ENCODE measurements at places on chromosomes 1 and 21.

DNA sequence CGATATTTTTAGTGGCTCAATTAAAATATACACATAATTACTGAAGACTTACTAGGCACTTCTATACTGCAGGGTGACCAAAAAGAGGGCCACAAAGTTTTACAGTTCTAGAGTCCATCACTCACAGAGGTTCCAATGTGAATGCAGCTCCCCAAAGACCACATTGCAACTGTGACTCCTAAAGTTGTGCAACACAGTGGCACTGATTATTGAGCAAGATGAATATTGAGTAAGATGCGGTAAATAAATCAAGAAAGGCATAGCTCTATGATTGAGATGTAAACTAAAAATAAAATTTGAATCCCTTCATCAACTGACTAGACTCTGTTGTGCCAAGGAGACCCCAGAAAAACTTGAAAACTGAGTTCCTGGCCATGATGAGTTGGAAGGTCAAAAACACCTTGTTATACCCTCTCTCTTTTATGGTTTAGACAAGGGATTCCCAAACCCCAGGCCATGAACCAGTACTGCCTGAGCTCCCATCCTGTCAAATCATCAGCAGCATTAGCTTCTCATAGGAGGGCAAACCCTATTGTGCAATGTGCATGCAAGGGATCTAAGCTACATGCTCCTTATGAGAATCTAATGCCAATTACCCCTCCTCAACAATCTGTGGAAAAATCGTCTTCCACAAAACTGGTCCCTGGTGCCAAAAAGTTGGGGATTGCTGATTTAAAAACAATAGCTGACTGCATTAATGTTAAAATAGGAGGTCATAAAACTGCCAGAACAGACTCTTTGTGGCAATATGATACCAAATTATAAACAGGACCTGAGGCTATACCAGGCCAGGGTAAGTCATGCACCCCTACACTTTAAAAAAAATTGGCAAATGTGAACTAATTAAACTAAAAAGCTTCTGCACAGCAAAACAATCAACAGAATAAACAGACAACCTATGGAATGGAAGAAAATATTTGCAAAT is 94.3 kb downstream of the ADGRL4 start:
- no peak for DNase-seq

DNA sequence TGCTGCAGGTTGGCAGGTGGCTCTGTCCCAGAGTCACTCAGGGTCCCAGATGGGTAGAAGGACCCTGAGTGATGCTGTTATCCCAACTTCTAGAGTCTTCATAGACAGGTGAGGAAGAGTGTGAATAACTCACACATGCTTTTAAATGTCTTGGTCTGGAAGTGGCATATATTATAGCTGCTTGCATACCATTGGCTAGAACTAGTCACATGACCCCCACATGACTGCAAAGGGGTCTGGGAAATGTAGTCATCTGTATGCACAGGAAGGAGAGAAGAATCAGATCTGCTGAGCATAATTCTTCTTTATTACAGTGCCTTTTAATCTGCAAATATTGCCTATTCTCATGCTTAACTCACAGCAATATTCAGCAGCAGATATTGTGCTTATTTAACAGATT is 28.2 kb upstream of the KLHDC7A start:
- no peak for DNase-seq

DNA sequence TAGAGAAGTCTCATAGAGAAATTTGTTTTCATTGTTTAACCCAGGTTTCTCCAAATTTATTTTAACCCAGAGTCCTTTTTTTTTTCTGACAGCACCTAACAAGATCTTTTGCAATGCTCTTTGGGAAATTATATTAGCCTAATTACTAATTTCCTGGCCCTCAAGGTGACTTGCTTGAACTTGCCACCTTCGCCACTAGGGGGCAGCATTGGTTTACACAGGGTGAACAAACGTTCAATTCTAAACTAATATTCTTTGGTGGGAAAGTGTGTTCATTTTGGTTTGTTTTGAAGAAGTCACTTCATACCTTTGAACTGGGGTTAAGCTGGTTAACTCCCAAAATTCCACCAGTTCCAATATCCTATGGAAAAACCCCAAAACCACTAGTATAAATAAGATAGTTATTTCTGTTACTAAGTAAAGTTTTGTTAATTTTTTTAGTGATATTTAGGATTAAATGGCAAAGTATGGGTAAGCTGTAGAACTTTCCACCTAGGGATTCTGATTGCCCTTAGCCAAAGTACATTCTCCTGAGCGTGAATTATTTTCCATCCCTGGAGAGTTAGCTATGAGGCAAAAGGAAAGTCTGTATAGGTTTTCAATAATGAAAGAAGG is 13.0 kb downstream of the CCDC190 start:
- peak; percentile 72 for DNase-seq

DNA sequence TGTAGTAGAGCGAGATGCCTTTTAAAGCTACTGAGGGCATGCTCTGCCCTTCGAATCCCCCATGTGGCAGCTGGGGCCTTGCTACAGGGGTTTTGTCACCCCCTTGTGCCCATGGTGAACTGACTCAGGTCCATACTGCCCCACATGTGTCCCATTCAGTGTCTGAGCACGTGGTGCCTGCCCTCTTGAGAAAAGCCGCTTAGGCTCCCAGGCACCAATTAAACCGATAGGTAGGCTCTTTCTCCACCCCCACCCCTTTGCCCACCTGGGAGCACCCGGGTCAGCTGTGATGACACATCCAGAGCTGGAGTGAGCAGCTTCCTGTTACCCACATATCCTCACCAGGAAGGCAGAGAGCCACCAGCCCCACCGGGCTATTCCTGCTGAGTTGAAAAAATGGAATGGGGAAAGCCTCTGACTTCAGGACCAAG is 30.5 kb downstream of the TMCC2 start:
- DNase-seq = no peak

GRCh38 chr21:42592156-42592820 is 61.1 kb upstream of the PDE9A start:
- DNase-seq = no peak

DNA sequence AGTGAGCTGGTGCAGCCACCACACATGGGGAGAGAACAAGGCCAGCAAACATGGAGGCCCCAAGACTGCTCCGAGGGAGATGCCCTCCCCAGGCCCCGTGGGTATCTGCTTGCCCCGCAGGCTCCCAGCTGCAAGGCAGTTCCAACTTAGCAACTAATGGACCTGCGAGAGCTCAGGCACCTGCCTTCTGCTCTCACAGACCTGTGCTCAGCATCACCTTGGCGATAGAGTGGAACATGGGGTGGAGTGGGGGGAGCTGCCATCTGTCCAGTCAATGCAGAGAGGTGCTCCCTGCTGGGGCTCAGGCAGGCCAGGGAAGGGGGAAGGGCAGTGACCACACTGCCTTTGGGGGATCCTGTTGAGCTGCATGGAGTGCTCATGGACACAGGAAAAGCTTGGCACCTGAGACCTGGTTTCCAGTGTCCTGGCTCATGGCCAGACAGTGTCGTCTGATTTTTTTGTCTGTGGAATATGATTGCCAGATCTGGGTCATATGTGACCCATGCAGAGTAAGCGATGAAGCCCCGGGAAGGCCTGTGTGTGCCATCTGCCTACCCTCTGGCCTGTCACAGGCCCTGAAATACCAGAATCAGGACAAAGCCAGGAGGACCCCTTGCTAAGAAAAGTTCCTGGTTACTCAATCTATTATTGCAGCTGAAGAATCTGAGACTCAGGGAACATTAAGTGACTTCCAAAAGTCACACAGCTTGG is 39.9 kb upstream of the TENT5C start:
- DNase-seq = no peak

GRCh38 chr1:192700834-192701271 is 64.9 kb downstream of the RGS13 start:
- no peak for DNase-seq

GRCh38 chr1:12714710-12715475 is 1.0 kb upstream of the AADACL3 start:
- DNase-seq = no peak

DNA sequence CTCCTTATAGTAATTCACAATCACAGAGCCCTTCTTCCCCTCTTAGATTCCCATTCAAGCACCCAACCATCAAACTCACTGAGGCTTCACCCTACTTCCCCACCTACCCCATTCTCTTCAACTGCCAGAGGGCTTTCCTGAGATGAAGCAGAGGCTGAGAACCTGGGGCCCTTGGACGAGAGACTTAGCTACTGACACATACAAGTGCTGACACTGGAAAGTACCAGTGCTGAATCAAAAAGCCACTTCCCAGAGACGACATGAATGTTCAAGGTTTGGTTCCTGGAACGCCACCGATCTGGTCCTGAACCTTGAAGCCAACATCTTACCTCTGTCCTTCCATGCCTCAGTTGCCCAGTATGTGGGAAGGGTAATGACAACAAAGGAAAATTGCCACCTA is 16.6 kb upstream of the RAP1A start:
- no peak for DNase-seq

DNA sequence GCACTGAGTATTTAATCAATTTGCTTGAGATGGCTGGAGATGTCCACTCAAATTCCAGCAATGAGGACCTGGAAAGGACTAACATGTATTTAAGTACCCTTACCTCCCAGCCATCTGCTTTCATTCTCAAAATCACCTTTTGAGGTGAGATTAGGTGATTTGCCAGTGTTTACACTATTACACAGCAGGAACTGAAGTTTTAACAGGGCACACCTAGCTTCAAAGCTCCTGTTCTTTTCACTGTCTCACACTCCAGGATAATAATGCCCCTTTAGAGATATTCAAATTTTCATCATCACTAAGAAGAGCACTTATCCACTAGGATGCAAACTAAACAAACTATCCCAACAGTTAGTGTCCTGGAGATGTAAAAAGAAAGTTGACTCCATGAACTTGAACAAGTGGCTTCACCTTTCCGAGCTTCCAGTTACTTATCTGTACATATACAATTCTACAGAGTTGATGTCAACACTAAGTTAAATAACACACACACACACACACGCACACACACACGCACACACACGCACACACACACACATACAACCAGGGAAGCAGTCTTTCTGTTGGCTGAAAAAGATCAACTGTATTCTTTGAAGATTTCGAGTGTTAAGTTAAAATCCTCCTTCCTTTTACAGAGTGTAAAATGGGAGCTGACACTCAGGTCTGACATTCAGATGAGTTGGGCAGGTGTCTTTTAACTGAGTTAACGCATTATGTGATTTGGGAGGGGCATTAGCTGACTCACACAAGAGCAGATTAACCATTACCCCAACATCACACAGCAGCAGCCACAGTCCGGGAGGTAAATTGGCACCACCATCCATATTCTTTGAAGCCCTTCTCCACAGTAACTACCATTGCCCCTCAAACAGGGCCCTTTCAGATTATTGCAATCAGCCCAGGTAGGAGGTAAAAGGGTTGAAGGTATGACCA is 15.5 kb upstream of the JAK1 start:
- DNase-seq = no peak

- DNase-seq = no peak
Measured at GRCh38 chr1:35556484-35557117, 602 bp downstream of the KIAA0319L start.

DNA sequence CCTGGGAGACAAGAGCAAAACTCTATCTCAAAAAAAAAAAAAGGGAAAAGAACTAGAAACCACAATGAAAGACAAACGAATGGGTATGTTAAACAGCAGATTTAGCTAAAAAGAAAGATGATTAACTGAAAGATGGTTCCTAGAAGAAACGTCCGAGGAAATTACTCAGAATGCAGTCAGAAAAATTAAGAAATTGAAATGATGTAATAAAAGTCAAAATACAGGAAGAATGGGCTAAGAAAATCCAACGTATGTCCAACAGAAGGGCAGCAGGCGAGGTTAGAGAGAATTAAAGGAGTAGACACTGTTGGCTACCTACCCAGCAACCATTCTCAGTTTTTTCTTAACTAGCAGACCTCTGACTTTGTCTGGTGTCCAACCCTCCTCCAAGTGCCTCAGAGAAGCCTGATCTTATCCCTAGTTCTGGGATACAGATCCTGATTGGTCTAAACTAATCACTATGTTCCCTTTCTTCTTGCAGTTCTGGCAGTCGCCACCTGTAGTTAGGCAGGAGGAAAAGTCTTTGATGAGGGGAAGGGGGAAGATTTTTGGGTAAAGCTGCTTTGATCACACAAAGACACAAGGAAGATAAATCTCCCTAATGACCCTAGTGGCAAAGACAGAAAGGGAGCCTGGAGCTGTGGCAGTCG is 25.7 kb downstream of the GPR161 start:
- DNase-seq = no peak

DNA sequence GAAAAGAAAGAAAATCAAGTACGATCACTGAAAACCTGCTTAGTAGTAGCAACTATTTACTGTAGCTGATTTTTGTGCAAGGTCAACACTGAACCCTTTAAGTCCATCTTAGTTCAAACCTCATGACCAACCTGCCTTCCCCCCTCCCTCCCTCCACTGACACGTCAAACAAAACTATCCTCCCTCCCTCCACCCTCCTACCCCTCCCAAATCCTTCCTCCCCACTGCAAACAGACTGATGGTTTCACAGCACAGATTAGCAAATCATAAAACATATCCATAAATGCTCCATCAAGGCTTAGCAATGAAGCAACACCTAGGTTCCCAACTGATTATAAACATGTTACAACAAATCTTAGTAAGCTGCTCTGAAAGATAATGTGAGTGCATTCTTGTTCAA is 164.3 kb upstream of the GREM2 start:
- DNase-seq = no peak

- no peak for DNase-seq
Measured at GRCh38 chr1:92536211-92536979, 49.7 kb upstream of the GFI1 start.

- no peak for DNase-seq
Measured at GRCh38 chr1:40985875-40986274, 6.4 kb downstream of the CTPS1 start.

DNA sequence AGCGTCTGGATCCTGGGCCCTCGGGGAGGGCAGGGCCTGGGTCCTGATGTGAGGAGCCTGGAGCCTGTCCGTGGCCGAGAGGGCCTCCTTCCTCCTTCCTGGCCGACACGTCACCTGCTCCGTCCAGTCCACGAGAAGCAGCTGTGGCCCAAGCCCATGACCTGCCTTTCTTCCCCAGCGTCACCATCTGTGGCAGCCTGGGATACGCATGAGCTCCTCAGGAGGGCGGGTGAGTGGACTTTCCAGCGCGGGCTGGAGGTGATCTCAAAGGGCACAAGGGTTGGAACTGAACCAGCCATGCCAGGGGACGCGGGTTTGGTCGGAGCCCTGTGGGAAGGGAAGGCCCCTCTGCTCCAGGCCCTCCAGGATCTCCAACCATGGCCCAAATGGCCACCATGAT is 90.4 kb downstream of the DHRS3 start:
- DNase-seq = no peak

DNA sequence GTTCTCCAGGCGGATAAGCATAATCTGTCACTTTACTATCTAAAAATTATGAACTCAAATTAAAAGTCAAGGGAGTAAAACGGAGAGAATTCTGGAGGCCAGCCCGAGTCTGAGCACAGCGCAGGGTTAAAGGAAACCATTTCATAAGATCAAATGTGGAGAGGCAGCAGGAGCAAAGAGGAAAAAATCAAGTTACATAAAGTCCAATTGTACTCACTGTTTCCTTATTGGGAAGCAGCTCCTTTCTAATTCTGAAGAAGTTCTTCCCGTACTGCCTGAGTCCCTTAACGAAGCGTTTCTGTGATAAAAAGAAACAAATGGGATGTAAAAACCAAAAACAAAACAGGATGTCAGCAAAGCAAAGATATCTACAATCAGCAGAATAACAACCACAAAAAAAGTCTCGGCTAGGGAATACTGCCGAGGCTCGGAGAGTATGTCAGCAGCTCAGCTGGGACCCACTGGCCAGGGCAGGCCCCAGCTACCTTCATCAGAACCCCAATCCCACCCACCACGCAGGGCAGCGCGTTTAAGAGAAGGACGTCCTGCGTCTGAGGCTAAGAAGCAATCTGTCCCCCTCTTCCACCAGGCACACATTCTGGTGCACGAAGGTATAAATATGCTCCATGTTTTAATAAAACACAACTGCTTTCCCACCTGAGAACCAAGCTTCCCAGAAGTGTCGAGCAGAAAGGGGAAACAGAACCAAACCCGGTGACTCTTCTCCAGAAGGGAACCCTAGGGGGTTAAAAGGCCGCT is 104.8 kb downstream of the SLC45A1 start:
- DNase-seq = no peak
